ENCODE measurements at places on chromosomes 16 and 17.

DNA sequence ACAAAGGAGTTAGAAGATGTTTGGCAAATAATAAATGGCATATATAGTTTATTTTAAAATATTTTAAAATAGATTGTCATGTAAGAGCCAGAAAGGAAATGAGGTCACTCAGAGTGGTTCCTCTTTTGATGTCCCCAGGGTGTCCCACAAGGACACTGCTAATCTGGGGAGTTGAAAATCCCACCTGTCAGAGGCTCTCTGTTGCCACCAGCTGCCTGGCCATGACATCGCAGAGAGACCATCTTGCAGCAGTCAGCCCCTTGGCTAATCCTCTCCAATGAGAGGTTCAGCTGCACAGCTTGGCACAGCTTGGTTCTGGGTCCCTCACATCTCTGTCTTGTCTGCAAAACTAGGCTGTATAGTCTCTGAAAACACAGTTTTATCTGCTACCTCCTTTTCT, 11.0 kb upstream of the RBFOX1 start:
- no peak for DNase-seq

DNA sequence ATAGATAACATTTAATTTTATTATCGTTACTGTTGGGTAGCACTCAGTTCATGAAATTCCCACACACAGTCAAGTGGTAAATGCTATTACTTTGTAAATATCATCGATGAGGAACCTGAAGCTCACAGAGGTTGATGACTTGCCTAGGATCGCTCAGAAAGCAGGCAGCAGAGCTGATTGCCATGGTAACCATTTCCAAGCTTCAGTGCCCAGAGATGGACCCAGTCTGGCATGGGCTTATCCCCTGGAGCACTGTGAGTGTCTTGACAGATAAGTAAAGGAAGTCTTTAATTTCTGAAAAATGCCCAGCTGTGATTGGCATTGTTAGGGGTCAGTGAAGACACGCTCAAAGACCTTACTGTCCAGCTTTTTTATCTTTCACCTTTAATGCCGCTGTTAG, 95.0 kb downstream of the PRKCB start:
- no peak for DNase-seq

DNA sequence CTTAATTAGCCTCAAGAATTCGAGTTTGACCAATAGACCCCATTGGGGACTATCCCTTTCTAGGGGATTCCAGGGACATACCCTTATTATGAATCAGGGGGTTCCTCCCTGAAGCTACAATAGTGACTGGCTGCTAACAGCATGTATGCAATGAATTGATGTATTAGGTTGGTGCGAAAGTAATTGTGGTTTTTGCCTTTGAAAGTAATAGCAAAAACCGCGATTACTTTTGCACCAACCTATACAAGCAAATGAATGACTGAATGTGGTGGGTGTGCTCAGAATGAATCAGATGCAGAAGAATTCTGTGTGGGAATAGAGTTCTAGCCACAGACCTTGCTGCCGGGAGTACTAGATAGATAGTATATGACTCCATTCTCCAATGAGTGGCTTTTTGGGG, 76.7 kb downstream of the HLF start:
- no peak for DNase-seq

DNA sequence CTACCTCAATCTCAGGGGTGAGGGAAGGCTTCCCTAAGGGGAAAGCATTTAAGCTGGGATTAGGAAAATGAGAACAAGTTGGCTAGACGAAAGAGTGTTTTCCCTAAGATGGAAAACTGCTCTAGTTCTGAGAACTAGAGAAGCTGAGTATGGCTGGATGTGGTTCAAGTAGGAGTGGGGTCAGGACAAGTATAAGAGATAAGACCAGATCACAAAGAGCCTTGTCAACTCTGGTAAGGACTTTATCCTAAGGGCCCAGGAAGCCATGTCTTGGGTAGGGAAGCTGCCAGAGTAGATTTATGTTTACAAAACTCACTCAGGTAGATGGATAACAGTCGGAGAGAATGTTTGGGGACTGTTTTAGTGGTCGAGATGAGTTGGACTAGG, 1.7 kb downstream of the ANKS4B start:
- DNase-seq: no peak

DNA sequence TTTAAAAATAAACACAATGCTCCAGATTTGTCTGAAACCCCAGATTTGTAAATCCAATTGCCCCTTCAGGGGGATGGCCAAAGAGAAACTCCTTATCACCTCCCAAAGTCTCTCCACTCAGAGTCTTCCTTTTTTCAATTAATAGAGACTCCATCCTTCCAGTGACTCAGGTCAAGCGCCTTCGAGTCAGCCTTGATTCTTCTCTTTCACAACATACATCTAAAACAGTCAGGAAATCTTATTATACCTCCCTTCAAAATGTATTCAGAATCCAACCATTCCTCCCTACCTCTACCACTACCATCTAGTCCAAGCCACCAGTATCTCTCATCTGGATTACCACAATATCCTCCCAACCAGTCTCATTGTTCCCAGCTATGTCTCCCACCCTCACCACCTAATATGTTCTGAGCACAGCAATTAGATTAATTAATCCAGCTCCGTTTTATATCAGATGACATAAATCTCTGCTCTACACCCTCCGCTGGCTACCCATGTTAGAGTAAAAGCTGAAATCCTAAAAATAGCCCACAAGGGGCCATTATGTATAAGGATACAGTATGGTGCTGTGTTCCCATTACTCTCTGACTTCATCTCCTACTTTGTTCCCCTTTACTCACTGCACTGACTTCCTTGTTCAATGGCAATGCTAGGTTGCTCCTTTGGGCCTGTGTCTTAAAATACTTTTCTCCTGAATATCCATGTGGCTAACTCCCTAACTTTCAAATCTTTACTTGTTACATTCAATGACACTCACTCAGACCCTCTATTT, 11.8 kb downstream of the SIAH1 start:
- DNase-seq: no peak
